ENCODE measurements at places on chromosomes 2 and 18. TPM values are rescaled to one million over a fixed set of nuclear protein-coding genes. Genes with fewer than 3 reads are reported as not detected.

The MC5R gene
- total RNA-seq: not detected

The DYNAP gene
- total RNA-seq: not detected

The GORASP2 gene
- 58.6 TPM for total RNA-seq

The SLC30A3 gene
- total RNA-seq: not detected

The SIX2 gene
- 0.37 TPM for total RNA-seq

The C1QL2 gene
- total RNA-seq: not detected

The PLCD4 gene
- total RNA-seq: 0.39 TPM

The FKBP1B gene
- 6.6 TPM for total RNA-seq
